ENCODE measurements at places on chromosomes 7 and 10.
A peak's percentile ranks its signal among the peaks of the same experiment; 100 is the strongest.

GRCh38 chr10:62264702-62265436, 3.8 kb downstream of the RTKN2 start:
- DNase-seq: no peak

DNA sequence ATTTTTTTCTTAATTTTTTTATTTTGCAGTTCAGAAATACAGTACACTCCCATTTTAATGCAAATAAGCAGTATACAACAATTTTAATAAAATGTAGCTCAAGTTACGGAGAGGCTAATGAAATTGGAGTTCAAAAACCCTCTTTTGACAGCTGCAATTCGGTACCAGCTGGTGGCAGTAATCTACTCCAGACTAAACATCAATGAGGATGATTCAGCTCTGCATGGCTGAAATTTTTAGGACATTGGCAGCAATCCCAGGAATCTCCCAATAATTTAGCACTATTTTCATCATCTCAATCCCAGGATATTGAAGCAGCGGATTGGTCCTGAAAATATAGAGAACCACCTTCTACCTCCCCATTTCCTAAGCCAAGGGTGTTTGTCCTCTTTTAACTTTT, 278.8 kb downstream of the CACNA2D1 start:
- DNase-seq: no peak

- no peak for DNase-seq
These were observed 11.9 kb downstream of the ZCCHC24 start for GRCh38 chr10:79433324-79434222.

GRCh38 chr7:7157177-7157886, 25.0 kb upstream of the C1GALT1 start:
- DNase-seq: peak; percentile 22

DNA sequence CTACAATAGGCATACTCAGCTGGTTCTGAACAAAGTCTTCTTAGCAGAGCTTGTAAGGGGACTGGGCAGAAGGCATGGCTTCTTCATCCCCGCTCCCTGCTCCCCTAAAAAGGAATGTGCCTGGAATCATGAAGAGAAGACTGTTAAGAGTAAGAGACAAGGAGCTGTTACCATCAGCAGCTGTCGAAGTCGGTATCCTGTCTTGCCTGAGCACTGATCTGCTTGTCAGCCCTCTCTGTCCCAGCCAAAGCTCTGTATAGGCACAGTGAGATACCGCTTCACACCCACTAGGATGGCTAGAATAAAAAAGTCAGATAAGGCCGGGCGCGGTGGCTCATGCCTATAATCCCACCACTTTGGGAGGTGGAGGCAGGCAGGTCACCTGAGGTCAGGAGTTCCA, 2.4 kb downstream of the ABLIM1 start:
- no peak for DNase-seq

DNA sequence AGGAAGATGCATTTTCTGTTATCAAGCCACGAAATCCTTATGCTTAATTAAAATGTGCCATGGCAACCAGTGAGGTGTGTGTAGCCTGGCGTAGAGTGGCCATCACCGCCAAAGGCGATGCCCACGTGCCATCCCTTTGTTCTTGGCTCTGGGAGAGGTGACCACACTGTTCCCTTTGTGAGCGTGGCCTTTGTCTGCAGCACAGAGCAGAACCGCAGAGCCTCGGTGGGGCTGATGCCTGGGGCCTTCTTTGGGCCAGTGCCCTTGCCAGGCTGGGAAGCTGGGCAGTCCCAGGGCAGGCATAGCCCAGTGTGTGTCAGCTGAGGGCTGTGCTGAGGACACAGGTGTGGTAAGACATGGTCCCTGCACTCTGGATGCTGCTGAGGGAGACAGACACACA, 48.3 kb downstream of the BUB3 start:
- DNase-seq: no peak

DNA sequence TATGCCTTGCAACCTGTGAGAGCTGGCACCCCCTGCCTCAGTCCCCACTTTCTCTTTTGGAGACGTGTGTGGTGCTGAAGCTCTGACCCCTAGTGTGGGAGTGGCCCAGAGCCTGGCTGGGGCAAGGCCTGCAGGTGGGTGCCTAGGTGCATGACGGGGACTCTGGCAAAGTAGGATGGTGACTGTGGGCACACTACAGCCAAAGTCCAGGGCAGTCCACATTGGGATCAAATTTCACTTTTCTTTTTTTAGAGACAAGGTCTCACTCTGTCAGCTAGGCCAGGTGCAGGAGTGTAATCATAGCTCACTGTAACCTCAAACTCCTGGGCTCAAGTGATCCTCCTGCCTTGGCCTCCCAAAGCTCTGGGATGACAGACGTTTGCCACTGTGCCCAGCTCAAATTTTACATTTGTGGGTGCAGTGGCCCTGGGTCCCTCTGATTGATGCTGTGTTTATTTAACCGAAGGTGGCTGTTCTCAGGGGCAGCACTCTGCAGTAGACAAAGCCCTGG, 52.3 kb downstream of the NEURL1 start:
- DNase-seq: no peak

DNA sequence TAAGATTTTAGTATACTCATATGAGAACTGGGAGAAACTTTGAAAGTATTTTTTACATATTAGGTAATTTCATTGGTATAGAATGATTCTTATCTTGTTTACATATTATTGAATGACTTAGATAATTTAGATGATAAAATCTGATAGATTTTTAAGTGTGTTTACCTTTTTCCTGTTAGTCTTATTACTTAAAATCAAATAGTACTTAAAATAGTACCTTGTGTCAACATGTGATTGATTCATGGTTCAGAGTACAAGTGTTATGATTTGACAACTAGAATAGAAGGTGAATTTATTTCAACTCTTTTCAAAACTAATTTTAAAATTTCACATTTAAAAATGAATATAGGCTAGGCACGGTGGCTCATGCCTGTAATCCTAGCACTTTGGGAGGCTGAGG, 4.1 kb downstream of the MKLN1 start:
- DNase-seq: no peak

- DNase-seq: no peak
These were observed 94.4 kb upstream of the COL1A2 start for GRCh38 chr7:94300176-94300835.

- DNase-seq: no peak
These were observed 995 bp upstream of the CFTR start for GRCh38 chr7:117478836-117479224.

DNA sequence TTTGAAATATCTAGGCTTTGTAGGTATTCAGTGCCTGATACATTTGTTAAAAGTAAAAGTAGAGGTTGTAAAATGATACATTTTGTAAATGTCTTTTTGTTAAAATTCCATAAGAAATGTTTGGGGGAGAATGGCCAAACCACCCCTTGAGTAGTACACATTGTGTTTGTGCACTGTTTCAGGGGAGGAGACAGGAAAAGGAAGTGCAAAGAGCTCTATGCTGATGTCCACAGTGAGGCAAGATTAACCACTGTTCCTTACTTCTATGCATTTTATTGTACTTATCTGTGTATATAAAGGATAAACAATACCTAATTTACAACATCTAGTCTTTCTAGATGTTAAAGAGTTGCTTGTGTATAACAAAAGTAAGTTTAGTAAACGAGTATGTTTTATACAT, 7.4 kb upstream of the CYCS start:
- DNase-seq: no peak

- no peak for DNase-seq
These were observed 59.8 kb downstream of the CCSER2 start for GRCh38 chr10:84388148-84388547.

DNA sequence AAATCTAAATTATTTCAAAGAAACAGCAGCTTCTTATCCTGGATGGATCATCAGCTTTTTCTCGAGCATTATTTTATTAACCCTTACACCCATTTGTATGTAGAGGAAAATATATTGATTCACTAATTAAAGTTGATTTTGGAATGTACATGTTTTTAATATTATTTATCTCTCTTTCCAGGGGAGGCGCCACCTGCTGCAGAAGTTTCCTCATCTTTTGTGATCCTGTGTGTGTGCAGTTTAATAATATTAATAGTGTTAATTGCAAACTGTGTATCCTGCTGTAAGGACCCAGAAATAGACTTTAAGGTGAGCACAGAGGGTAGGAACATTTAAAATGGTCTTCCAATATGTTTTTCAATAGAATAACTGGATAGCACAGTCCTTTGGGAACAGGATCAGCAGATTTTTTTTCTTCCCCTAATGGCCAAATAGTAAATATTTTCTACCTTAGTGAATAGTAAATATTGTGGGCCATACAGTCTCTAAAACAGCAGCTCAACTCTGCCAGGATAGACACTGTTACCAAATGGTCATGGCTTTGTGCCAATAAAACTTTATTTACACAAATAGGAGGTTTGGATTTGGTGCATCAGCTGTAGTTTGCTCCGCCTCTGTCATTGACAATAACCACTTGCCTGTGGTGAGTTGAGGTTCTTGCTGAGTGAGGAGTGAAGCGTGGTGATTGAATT, 30.6 kb downstream of the LMTK2 start:
- no peak for DNase-seq

DNA sequence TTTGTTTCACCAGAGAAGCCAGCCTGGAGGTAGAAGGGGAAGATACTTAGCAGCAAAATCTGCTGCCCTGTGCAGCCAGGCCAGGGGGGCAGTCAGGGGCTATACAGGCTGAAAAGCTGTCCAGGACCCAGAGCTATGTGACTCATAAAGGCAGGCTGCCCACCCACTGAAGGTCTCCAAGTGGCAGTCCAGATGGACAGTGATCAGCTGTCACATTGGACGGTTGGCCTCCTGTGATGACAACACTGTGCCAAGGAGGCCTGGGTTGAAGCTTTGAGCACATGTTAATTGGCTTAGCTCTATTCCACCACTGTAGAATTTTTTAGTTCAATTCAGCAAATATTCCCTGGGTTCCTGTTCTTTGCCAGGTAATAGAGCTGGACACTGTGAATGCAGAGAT, 577.3 kb upstream of the GALNT17 start:
- no peak for DNase-seq

- no peak for DNase-seq
These were observed 71.1 kb downstream of the ZRANB1 start for GRCh38 chr10:125012851-125013528.

GRCh38 chr10:22345301-22346095, at the start of gene SPAG6:
Gene SPAG6 (plus strand): TSS chr10:22345496. CDS start chr10:22345612, 116 bp downstream.
- no peak for DNase-seq

DNA sequence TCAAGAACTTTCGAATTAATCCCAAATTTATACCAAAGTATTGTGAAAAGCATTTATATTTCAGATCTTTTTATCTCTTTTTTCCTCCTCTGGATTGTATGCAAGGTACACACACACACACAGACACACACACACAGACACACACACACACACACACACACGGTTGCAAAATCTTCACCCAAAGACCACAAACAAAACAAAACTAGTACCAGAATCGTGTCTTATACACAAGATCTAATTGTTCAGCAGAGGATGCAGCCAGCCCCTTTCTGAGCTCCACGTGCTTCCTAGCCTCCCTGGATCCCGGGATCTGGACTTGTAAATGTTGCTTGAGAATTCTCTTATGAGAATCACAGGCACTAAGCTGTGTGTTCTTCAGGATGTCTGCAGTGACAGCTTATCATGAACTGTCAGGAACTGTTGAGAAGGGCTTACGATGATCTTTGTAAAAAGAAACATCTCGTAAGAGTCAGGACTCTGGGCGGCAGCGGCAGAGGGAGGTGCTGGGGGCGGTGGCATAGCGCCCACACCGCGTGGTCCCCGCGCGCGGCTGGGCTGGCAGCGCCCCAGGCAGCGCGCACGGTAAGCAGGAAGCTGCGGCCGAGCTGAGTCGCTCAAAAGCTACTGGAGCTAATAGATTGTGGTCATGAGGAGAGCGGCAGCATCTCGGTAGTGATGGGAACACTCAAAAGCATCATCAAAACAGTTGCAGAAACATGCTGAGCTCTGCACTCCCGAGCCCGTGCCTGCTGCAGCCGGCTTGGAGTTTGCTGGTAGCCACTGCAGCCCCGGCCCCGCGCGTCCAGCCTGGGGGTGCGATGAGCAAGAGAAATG, 277.6 kb downstream of the GATA3 start:
- DNase-seq: peak; percentile 66

DNA sequence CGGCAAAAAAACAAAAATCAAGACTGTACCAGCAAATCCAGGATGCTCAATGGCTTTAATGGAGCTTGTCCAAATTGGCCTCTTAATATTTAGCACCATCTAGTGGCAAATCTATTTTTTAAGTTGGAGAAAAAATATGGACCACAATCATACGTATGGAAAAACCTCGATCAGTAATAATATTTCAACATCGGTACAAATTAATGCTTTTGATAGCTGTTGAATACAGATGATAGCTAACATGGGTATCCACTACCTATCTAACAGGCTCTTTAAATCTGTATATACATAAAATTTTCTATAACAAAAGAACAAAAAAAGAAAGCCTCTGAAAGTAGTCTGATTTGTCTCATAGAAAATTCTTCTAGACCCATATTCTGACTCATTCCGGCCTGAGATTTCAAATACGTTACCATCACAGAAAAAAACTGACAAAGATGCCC, 29.2 kb downstream of the COA1 start:
- no peak for DNase-seq

GRCh38 chr10:79155301-79156081, 86.7 kb downstream of the ZMIZ1 start:
- DNase-seq: no peak

DNA sequence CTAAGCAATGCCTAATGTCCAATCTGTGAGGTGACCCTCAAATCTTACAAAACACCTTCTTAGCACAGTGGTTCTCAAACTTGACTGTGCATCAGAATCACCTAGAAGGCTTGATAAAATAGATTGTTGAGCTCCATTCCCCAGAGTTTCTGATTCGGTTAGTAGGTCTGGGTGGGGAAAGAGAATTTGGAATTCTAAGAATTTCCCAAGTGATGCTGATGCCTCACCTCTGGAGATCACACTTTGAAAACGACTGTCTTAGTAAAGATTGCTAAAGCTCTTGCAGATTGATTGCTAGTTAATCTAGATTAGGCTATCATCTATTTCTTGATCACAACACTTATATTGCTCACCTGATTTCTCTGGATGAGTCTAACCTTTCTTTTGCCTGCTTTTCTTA, 126.6 kb downstream of the PCLO start:
- no peak for DNase-seq

- no peak for DNase-seq
These were observed 16.5 kb downstream of the ABCC2 start for GRCh38 chr10:99798920-99799319.

DNA sequence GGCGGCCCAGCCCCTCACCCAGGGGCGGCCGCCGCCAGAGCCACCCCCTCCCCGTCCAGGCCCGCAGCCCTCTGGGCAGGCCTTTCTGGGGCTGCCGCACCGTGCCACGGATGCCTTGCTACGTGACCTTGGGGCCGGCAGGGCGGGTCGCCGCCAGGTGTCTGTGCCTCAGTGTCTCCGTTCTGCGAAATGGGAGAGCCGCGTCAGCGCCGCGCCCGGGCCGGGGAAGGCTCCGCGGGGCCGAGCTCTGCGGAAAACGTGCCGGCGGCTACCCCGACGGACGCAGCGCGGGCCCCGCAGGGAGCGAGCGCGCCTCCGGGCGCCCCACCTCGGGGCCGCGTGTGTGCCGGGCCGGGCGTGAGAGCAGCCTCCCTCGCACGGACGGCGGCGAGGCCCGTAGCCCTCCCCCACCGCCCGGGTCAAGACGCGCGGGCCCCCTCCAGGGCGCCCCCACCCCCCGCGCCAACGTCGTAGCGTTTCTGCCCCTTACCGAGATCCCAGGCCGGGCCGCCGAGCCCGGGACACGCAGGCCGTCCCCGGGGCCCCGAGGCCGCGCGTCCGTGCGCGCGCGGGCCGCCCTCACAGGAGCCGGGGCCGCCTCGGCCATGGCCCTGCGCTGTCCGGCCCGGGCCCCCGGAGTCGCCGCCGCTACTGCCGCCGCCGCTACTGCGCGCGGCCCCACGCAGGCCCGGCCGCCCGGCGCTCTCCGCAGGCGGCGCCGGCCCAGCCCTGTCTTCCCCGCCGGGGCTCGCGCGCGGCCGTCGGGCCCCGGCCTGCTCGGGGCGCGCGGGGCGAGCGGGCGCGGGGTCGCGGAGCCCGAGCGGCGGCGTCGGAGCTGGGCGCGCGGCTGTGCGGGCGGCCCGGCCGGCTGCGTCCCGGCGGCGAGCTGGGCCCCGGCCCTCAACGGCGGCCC, 1.1 kb downstream of the ZNF777 start:
- peak; percentile 20 for DNase-seq
